ENCODE measurements at places on chromosomes 4 and X. TPM values are rescaled to one million over a fixed set of nuclear protein-coding genes. Genes with fewer than 3 reads are reported as not detected.

- no peak for DNase-seq
Measured at GRCh38 chr4:102878901-102879300, 10.1 kb downstream of the CISD2 start.

DNA sequence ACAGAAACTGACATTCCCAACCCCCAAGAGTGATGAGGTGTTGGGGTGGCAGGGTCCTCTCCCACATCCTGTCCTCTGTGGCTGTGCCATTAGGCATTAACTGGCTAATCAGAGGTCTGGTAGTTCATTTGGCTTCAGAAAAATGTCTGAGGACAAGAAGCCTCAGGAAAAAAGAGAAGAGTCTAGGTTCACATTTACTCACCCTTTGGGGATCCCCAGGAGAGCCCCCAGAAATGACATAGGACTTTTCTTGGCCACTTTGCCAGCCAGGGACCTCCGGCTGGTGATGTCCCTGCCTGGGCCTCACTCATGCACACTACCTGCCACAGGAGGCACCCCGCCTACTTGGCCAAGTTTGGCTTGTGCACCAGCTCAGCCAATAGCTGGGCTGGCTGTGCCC is 173.0 kb downstream of the RBM46 start:
- DNase-seq: no peak

DNA sequence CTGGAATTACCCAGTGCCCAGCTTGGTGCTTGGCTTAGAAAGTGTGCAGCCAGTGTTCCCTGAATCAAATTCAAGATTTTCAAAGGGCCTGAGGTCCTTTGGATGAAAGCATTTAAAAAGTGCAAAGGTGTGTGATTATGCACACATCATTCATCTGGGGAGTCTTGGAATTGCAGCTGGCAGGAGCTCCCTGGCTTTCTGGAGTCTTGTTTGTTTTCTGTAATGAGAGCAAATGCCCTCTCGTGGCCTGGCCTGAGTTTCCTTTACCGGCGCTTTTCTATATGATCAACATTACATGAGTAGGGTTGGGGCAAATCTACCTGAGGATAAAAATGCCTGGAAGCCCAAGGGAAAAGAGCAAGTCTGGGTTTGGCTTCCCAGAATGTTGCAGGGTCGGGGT is 24.6 kb upstream of the SORCS2 start:
- no peak for DNase-seq

DNA sequence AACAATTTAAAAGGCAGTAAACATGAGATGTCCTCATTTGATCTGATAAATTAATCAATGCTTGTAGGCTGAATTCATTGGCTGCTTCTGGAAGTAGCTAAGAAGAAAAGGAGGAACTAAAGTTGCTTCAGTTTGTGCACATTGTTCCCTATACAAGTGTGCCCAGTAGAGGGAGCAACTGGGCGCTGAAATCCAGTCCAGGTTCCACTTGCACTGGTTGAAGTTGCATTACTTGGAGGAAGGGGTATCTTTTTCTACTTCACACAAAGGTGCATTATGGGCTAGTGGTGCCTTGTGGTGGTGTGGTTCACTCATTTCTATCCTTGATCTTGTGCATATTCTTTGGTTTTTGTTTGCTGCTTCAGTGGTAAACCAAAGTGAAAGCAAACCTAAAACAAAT is 67.9 kb upstream of the SOX3 start:
- no peak for DNase-seq

GRCh38 chr4:25779021-25779420 is 83.8 kb downstream of the SEL1L3 start:
- no peak for DNase-seq

- no peak for DNase-seq
Measured at GRCh38 chrX:133215017-133215416, 3.1 kb downstream of the TFDP3 start.

GRID2 gene
- not detected for total RNA-seq

Data from vagina (tissue), 2 donors.